Stimulated activated CD8-positive, alpha-beta memory T cell treated with anti-CD3 and anti-CD28 coated beads, Interleukin-4, amount 100 ng/mL, for 4 hours (primary cell): ENCODE measurements at places on chromosomes 2 and 18.

DNA sequence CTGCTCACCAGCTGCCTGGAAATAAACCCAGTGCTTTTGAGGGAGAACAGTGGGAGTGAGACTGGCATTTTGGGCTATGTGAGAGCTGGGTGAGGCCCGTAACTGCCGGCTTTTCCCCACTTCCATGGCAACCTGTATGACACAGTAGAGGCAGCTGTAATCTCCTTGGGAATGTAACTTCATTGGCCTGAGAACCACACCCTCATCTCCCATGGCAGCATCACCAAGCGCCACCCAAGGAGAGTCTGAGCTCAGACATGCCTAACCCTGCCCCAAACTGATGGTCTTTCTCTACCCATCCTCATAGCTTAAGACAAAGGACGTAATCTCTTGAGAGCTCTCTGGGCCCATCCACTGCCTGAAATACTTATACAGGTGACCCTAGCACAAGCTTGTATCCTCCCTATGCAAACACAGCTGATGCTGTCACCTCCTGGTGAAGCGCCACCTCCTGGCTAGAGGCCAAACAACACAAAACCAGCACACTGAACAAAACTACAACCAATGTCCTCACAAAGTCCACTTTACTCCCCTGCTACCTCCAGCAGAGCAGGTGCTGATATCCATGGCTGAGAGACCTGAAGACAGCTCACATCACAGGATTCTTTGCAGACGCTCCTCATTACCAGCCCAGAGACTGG, 763.4 kb upstream of the NRXN1 start:
- no peak for DNase-seq

- no peak for DNase-seq
Observed at GRCh38 chr2:85504778-85505261, 34.1 kb upstream of the MAT2A start.

DNA sequence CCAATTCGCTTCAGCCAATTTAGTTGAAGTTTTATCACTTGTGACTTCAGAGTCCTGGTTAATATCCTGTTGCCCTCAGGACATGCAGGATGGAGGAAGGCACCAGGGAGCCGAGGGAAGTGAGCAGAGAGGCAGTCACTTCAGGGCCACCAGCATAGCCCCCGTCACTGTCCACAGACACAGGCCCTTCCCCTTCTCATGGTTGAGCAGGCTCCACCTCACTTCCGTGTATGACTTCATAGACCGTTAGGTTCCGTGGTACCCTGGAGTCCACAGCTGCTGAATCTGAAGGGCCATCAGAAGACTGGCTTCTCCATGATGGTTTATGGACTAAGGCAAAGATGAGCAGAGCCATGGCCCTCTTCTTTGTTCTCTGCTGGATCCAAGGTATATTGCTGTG, at the start of gene C2orf92:
TSS of gene C2orf92 (plus strand) at position 266 of the 400 bp plus-strand sequence. CDS start at position 342, 76 bp downstream.
- no peak for DNase-seq

DNA sequence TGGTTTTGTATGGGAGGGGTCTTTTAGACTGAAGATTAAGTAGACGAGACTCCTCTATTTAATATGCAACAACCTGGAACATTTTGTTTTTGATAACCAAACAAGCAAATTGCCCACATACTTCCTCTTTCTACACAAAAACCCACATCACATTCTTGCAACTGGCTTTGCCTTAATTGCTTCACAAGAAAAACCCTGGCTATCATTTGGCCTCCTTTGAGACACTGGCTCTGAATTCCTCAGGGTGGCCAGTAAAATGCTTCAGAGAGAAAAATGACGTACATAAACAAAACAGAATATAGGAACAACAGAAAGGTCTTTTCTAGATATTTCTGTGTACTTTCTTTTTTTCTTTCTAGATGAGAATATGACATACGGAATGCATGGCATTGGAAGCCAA, 103.0 kb downstream of the TRIB2 start:
- DNase-seq, result no peak

DNA sequence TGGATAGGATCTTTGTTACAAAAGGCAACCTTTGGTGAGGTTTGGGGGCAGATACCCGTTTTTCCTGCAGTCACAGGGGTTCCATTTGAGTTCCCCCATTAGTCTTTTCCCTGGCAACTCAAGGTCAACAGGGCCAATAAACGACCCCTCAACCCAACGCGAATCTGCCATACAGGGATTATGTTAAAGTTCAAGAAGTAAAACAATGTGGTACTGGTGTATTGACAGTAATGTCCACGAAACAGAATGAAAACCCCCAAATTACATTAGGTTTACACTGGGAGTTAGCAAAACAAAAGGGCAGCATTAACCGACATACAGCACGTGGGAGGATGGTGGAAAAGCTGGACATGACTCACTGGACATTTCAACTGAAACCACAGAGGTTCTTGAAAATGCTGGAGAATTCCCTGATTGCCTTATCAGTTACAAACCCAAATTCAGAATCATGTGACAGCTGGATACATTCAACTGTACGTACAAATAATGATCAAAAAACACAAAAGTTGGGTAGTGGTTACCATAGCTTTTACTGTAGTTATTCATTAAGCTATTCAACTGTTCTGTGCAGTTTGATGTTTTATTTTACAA, 4.9 kb upstream of the IMP4 start:
- DNase-seq, result no peak
